ENCODE measurements at places on chromosomes 12 and 14. TPM values are rescaled to one million over a fixed set of nuclear protein-coding genes. Genes with fewer than 3 reads are reported as not detected.

DNA sequence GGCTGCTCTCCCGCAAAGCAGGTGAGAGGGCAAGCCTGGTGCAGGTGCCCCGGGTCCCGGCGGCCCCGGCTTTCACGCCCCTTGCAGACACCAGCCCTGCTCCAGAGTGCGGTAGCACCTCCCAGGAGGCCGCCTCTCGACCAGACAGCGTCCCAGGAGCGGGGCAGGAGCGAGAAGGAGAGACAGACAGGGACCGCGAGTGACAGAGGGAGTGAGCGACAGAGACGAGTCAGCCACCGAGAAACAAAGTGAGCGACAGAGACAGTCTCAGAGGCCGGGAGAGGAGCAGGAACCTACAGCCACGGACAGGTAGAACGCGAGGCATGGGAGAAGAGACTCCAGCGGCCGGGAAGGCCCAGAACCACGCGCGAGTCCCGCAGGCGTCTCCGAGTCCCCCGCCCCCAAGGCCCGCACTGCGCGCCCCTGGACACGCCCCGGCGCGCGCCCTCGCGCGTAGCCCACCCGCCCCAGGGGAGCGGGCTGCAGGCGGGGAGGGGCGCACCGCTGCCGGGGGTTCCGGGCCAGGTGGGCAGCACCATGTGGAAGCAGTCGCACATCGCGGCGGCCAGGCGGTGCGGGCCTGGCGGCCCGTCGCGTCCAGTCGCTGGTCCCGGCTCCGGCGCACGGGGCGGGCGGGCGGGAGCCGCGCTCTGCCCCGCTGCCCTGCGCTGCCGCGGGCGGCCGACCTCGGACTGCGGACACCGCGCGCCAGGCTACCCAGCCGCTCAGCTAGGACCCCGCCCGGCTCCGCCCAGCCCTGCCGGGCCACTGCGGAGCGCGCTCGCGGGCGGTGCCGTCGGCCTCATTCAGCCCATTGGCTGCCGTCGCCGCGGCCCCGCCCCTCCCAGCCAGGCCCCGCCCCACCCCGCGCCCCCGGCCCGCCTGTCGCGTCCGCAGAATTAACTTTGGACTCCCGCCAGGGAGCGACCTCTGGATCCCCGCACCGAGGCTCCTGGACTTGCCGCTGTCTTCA is at the start of gene AHNAK2:
Gene AHNAK2, minus strand, starts transcription at position 694 of the 973 bp plus-strand sequence. Its CDS starts 137 bp downstream, at position 557.
- no peaks in the 10 kb centered on the region for H3K36me3 ChIP-seq
- H3K27me3 ChIP-seq = peaks cover 25% of the 10 kb centered on the region
- DNase-seq = peak; percentile 20
- no peak within 1 kb of the TSS for H3K27ac ChIP-seq

GRCh38 chr12:132003846-132004245 is 54.1 kb downstream of the EP400 start:
- DNase-seq = no peak
- no peak overlapping the region for H3K4me3 ChIP-seq
- H3K27me3 ChIP-seq = no peaks in the 10 kb centered on the region
- H3K4me1 ChIP-seq = no peaks in the 10 kb centered on the region
- no peak overlapping the region for H3K27ac ChIP-seq

DNA sequence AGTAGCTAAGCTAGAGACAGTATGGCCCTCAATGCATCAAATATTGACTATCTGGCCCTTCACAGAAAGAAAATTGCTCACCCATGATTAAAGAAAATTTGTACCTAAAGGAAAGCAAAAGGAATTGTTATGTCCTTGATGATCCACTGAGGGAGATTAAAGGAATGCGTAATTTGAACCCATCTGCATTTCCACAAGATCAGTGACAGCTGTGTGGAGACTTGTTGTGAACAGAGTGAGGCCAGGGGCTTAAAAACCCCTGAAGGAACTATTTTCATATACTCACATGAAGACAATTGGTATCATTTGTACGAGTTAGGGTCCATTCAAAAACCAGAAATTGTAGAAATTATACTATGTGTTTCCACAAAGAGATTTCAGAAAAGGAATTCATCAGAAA is 1908.1 kb upstream of the SEL1L start:
- no peak overlapping the region for H3K4me3 ChIP-seq
- H3K4me1 ChIP-seq = no peaks in the 10 kb centered on the region
- no peak overlapping the region for H3K27ac ChIP-seq
- H3K36me3 ChIP-seq = no peaks in the 10 kb centered on the region
- DNase-seq = no peak
- no peaks in the 10 kb centered on the region for H3K27me3 ChIP-seq

DNA sequence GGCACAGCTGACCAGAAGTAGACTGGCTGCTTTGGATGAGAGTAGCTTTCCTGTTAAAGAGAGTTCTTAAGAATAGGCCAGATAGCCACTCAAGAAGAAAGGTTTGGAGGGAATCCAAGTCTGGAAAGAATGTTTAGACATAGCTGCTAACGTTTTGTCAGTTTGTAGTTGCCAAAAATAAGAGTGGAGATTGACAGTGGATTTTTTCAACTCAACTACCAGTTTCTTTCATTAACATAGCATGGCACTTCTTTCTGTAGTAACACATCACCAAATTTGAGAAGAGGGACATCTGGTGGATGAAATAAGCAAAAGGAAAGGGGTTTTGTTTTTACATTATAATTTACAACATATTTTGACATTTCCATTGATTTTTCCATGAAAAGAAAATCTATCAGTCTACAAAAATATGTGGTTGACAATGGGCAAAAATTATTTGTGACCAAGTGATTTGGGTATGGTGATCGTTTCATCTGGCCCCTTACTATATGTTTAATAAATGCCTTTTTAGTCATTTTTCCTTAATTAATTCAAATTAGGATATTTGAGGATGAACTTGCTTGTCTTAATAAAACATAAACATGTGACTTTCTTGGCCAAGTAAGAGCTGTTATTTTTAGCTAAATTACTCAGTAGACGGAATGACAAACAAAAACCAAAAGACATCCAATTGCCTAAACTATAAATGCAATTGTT is 71.1 kb downstream of the PTPRR start:
- H3K4me3 ChIP-seq = no peak overlapping the region
- no peak for DNase-seq
- H3K27me3 ChIP-seq = no peaks in the 10 kb centered on the region
- H3K4me1 ChIP-seq = no peaks in the 10 kb centered on the region
- H3K36me3 ChIP-seq = no peaks in the 10 kb centered on the region

- H3K4me1 ChIP-seq = peaks cover 2% of the 10 kb centered on the region
- H3K36me3 ChIP-seq = no peaks in the 10 kb centered on the region
- no peak overlapping the region for H3K27ac ChIP-seq
- H3K4me3 ChIP-seq = no peak overlapping the region
Measured at GRCh38 chr12:59386236-59386635, 209.6 kb upstream of the SLC16A7 start.

GRCh38 chr12:2813214-2814185 is 1.0 kb downstream of the ITFG2 start:
- peak overlapping the region; percentile 91 for H3K27ac ChIP-seq
- no peaks in the 10 kb centered on the region for H3K27me3 ChIP-seq
- peak; percentile 44 for DNase-seq
- H3K36me3 ChIP-seq = peaks cover 30% of the 10 kb centered on the region

DNA sequence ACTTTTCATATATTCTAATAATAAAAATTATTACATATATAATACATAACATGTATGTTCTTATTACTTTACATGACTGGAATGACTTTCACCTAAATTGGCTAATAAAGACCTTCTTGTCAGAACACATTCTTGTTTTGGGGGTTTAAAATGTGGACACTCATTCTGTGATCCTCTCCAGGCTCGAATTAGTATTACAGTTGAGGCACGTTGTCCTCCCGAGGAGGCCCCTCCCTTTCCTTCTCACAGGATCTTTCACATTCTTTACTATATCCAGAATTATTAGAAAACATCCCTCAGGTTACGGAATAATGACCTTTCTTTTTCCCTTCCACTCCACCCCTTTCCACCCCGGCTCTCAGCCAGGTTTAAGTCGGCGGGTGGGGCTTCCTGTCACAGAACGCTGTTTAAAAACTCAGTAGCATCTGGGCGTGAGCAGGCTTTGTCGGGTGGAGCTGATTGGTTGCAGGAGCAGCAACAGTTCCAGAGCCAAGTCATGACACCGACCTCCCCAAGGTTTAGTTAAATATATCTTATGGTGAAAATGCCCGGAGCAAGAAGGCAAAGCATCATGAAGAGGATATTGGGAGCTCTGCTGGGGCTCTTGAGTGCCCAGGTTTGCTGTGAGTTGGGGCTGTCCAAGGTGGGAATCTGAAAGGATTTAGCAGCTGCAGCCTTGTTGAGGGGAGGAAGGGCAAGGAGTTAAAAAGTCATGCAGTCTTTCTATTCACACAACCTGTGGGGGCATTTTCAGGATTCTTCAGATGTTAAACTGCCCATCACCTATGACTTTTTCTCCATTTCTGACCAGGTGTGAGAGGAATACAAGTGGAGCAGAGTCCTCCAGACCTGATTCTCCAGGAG is 396.7 kb upstream of the OR4E1 start:
- H3K4me3 ChIP-seq = peak overlapping the region; percentile 63
- H3K36me3 ChIP-seq = no peaks in the 10 kb centered on the region
- H3K27me3 ChIP-seq = no peaks in the 10 kb centered on the region
- H3K27ac ChIP-seq = peak overlapping the region; percentile 48
- peak; percentile 51 for DNase-seq

Gene NELL2
- total RNA-seq = 147 TPM

Gene BEGAIN
- total RNA-seq = 1.5 TPM

Gene SYNDIG1L
- total RNA-seq = not detected

Gene HELB
- total RNA-seq = 35.8 TPM

Gene CLEC4A
- total RNA-seq = 0.39 TPM

Gene AMN
- 2.8 TPM for total RNA-seq

Gene PAPOLA
- total RNA-seq = 148 TPM

Gene KLRC2
- 0.22 TPM for total RNA-seq
